ENCODE measurements at places on chromosomes 7 and 10.

GRCh38 chr7:158052381-158053060 is 535.1 kb downstream of the PTPRN2 start:
- no peak for DNase-seq

DNA sequence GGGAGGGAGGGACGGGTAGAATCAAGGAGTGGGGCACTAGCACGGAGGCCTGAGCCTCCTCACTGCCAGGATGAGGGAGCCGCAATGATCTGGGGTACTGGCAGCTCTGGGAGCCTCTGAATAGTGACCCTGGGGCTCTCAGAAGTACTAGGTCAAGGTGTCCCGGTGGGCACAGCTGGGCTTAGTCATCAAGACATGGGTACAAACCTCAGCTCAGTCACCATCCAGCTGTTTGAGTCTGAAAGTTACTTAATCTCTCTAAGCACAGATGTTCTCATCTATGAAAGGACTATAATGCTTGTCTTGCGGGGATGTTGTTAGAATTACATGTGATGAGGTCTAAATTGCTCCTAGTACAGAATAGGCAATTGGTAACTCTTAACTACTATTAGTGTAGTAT is 276.8 kb downstream of the KCNMA1 start:
- DNase-seq: no peak

DNA sequence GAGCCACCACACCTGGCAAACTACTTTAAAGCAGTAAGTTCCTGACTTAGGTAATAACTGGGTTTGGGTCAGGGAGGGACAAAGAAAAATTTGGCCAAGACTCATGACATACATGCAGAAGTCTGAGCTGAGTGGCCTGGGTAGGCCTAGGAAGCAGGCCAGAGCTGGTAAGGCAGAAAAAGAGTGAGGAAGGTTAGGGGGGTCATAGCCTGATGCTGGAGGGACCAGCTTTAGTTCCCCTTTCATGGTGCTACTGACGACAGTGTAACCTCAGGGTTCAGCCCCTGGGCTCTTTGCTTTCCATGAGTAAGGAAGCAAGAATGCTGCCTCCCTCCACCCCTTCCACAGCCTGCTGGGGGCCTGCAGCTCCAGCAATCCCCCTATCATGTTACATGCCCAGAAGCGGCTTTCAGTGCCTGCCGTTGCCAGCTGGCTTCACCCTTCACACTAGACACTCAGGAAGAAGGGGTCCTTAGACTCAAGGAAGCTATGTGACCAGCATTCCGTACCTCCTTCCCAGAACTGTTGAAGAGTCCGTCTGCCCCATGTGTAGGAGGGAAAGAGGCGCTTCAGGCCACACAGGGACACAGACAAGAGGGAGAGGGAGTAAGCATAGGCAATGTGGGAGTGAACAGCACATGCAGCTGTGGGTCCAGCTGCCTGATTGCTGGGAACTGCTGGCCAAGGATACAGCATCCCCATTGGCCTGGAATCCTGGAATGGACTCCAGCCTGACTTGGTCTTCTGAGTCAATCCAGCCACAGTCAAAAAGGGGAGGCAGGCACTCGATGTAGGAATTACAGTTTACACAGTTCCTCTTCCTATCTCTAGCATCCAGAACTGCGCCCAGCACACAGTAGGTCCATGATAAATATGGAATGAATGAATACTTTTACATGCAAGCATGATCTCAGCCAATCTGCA is 4.1 kb upstream of the PLAU start:
- no peak for DNase-seq

- no peak for DNase-seq
These were observed 99.0 kb upstream of the SMIM30 start for GRCh38 chr7:113217314-113217713.

DNA sequence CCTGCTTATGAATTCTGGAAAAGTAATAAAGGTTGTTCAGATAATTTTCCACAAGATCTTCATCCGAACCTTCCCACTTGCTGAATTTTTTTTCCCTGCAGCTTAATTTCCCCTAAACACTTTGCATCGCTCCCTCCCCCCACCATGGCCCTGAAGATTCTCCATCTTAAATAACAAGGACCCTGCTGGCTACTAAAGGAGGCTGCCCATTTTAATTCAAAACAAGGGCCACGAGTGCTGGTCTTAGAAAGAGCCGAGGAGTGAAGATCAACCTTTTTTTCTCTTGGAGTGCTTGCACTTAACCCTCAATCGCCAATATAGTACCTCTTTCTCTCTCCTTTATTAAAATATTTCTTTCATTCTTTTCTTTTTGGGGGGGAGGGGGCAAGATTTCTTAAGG is 9.2 kb upstream of the SP8 start:
- no peak for DNase-seq

DNA sequence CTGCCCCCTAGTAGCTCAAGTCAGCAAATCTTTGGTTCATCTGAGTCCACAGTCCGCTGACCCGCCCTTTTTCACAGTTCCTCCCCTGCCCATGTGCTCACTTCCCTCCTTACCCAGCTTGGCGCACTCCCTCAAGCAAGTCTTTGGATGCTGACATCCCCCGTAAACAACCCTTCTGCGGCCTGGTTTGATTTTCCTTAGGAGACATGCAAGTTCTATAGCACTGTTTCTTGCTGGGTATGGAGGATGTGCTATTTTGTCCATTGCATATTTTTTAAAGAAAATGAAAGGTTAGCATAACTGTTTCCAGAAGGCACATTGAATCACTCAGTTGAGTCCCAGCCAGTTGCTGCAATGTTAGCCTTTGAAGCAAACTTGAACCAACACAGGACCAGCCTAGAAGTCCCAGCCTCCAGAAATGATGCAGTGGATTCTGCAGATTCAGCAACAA is 38.2 kb downstream of the HTRA1 start:
- DNase-seq: no peak
